ENCODE measurements at places on chromosomes 3 and 15.

DNA sequence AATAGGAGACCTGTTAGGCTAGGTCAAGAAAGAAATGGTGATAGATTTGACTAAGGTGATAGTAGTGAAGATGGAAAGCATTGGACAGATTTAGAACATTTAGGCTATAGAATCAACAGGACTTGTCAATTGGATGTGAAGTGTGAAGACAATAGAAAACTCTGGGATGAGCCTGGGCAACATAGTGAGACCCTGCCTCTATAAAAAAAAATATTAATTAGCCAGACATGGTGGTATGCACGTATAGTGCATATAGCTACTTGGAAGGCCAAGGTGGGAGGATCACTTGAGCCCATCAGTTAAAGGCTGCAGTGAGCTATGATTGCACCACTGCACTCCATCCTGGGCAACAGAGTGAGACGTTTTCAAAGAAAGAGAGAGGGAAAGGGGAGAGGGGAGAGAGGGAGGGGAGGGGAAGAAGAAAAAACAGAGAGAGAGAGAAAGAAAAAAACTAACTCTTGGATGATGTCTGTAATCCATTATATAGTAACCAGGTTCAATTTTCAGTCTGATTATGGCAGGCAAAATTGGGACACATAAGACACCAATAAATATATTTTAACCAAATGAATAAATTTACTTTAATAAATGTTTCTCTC is 9.6 kb downstream of the SENP8 start:
- no peak for DNase-seq

DNA sequence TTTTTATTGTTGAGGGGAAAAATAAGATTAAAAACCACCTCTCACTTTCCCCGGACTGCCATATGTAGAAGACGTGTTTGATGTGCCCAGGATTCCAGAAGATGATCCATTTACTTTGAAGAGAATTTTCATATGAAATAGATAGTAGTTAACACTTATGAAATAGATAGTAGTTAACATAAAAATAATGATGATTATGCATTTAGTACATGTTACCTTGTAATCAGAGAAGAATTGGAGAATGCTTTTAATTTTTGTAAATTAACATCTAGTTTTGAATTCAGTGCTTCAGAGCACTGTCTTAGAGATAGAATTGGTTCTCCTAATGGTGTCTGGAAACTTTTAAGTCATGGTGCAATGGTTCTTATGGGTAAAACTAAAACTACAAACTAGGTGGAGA is 46.1 kb upstream of the CRTC3 start:
- DNase-seq: no peak

DNA sequence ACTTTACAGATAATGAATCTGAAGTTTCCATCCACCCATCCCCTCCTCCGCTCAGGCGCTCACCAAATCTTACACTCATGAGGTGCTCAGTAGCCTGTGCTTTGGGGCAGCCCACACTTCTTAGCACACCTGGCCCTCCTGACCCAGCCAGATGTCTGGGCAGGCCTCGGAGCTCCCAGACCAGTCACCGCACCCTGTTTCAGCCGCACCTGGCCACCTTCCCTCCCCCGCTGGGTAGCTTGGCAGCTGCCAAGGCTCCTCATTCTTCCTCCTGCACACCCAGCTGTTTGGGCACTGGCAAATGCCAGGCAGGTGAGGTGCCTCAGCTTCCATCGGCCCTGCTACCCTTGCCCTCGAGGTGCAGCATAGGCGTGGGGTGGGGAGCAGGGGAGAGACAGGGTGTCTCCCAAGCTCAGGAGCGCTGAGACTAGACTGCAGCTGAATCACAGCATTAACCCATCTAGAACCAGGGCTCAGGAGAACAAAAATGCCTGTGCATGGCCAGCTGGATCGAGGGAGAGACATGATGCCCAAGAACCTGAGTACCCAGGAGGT is 45.8 kb downstream of the CDC25A start:
- DNase-seq: no peak

- no peak for DNase-seq
Measured at GRCh38 chr3:72150634-72151412, 365.9 kb upstream of the PROK2 start.

- no peak for DNase-seq
Measured at GRCh38 chr15:79903144-79903543, 6.3 kb upstream of the MTHFS start.

- DNase-seq: peak; percentile 81
Measured at GRCh38 chr15:63381301-63382204, at the start of gene CA12. TSS of gene CA12 (minus strand) at chr15:63381846. CDS start at chr15:63381720, 126 bp downstream.

- no peak for DNase-seq
Measured at GRCh38 chr3:94522488-94522887, 459.6 kb downstream of the NSUN3 start.

GRCh38 chr15:23516866-23517265 is 48.6 kb upstream of the MKRN3 start:
- DNase-seq: no peak

DNA sequence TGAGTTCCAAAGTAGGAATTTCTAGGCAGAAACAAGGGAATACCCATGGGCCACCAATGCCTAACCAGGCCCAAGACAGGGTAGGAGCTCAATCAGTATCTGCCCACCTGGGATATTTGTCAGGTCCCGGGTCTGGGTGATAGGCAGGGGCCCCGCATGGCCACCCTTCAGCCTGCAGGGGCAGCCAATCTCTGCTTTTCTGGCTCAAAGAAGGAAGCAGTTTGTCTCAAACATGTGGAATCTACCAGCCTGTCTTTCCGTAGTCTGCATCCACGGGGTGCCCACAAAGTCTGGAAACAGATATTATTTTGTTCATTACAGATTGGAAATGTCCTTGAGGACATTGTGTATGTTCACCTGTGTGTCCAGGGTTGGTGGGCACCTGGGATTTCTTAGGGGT is 56.2 kb downstream of the CEMIP start:
- no peak for DNase-seq

- no peak for DNase-seq
Measured at GRCh38 chr15:73899197-73900094, 26.1 kb downstream of the TBC1D21 start.

DNA sequence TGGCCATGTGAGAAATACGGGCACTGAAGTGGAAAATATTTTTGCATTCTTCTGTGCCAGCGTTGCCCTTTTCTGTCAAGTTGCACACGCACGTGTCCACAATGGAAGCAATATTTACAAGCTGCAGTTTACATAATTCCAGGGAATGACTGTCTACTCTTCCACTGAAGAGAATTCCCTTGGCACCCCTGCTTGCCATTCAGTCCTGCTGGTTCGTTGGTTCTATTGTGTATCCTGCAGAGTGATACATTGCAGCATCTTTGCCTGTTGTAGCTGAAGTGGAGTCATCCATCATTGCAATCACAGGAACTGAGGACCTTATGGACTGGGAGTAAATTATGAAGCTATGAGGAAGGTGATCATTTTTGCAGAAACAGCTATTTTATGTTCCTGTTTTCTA is 759.4 kb downstream of the ROBO2 start:
- no peak for DNase-seq

DNA sequence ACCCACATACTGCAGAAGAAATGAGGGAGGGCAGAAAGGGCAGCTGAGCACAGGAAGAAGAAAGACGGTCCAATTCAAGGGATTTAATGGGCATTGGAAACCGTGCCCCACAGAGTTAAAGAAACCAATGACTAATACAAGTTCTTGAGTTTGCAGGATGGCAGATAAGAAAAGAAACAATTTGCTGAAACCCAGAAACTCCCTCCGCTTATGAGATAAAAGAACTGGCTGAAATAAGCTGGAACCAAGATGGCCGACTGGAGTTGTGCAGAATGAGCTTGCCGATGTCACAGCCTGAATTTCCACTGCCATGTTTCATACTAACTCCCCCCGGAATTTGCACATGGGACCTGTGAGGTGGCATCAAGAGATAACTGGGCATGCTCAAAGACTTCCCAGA is 47.1 kb downstream of the SCAP start:
- DNase-seq: no peak

DNA sequence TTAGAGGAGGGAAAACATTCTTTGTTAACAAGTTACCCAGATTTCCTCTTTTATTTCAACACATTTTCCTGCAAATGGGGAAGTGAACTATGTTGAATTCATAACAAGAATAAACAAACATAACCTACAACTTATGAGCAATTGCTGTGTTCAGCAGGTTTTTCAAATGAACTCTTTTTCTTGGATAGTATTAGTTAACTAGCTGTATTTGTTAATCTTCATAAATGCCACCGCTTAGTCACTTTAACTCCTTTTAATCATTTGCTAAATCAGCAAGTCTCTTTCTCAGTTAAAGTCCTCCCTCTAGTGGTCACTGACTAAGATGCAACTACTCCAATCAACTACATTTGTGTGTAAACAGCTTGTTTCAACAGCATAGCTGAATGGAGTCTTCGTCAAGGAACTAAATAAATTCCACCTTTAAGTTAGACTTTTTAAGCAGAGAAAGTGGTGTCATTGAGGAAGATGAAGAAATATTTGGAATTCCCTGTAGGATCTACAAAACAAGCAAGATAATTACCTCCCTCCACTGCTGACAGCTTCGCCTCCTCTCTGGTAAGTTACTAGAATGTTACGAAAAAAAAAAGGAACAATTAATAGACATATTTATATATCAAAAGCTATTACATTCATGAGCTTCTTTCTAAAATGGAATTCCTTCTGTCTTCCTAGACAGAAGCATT is 1122.0 kb downstream of the ROBO1 start:
- no peak for DNase-seq

- DNase-seq: no peak
Measured at GRCh38 chr3:49123687-49124086, 3.1 kb upstream of the USP19 start.

GRCh38 chr15:92990031-92990430 is 89.9 kb downstream of the CHD2 start:
- DNase-seq: no peak

DNA sequence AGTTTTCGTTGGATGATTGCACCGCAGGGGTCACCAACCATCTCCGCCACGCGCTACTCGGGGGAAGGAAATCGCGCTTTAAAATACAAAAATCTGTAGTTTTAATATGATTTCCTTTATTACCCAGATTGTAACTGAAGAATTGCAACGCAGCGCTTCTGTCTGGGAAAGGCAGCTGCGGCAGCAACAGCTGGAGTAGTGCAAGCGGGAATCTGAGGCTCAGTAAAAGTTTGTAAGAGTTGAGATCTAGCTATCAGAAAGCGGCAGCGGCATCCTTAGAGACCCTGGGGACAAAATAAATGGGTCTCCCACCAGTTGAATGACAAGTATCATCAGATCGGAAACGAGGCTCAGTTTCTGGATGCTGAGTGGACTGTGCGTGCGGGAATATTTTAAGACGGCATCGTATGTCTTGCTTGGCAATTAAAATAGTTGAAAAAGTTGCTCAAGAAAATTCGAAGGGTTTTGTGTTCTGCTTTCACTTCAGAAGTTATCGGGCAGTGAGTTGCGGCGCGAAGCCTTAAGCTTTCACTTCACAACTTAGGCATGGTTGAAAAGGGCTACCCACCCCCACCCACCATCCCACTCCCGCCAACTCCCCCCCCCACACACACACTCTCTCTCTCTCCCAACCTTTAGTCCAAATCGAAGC is 2.7 kb downstream of the MECOM start:
- peak; percentile 76 for DNase-seq

DNA sequence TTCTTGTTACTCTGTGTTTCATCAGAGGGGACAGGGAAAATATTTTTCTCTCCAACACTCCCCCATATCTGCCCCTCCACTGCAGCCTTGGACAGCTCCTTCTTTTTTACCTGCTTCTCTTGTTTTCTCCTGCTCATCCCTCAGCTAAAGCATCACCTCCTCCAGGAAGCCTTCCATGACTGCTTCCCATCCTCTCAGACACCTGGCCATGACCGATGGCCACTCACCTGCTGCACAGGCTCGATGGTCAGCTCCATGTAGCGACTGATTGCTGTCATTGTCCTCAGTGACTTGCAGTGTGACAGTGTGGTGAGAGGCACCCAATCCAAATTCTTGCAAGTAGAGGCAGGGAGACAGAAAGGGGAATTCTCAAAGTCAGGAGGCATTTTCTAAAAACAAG is 22.5 kb downstream of the TMEM44 start:
- DNase-seq: no peak

GRCh38 chr15:60827492-60827891 is 348.6 kb upstream of the ICE2 start:
- DNase-seq: no peak

DNA sequence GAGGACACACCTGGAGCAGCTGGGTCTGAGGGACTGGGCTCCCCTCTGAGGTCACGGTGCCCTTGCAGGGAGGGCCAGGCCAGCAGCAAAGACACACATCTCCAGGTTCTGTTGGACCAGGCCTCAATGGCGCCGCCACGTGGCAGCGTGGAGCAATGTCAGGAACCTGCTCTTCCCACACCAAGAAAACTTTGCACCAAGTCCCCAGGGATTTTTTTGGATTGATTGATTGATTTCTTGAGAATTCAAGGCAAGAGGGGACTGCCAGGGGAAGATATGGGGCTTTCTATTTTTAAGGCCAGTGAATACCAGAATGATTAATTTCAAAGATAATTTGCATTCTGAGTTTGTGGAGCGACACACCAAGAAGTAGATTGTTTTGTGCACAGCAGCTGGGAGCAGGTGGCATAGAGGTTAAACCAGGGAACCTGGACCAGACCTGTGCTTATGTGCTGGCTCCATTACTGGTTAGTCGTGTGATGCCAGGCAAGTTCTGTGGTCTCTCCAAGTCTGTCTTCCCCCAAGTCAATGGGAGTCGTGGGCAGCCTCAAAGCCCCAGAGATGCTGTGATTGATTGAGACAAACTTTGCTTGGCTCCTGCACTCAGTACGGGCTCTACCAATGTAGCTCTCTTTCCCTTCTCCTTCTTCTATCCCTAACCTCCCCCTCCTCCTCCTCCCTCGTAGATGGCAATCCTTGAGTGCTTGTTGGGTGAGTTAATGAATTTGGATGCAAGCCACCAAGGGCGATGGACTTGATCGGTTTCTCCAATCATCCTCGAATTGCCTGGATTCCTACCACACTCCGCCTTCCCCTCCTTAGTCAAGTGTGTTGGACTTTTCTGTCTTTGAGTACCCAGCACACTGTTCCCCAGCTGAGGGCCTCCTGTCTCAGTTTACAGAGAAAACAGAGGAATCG is 96.2 kb upstream of the TRPM1 start:
- no peak for DNase-seq

DNA sequence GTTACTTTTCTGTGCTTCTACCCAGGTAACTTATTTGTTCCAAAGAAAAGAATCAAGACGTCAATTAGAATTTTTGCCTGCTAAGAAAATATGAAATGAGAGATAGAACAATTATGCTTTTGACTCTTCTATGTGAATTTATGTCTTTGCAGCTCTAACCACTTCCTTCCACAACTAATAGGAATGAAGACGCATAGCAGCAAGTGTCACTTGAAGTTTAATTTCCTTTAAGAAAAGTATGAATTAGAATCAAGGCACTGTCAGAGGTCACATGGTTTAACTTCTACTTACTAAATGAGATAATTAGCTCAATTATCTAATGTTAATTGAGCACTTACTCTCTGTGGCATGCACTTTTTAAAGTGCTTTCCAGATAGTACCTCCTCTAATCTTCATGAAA is 3.3 kb downstream of the WDR49 start:
- DNase-seq: no peak

DNA sequence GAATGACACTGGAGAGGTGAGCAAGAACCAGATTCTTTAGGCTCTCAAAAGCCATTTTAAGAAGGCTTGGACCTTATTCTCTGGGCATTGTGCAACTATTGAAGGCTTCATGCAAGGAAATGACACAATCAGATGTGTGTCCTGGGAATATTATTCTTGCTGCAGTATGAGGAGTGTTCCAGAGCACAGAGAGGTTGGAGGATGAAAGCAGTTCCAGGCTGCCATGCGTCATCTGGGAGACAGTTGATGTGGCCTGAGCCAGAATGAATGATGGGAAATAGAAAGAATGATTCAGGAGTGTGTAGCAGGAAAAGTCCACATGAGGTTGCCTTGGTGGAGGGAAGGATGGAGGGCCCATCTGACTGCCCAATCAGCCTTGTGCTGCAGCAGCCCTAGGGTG is 123.1 kb downstream of the CHCHD6 start:
- peak; percentile 61 for DNase-seq

- DNase-seq: no peak
Measured at GRCh38 chr15:100078511-100079220, 263.1 kb downstream of the ADAMTS17 start.
